ENCODE measurements at places on chromosomes 3 and 15. TPM values are rescaled to one million over a fixed set of nuclear protein-coding genes. Genes with fewer than 3 reads are reported as not detected.

DNA sequence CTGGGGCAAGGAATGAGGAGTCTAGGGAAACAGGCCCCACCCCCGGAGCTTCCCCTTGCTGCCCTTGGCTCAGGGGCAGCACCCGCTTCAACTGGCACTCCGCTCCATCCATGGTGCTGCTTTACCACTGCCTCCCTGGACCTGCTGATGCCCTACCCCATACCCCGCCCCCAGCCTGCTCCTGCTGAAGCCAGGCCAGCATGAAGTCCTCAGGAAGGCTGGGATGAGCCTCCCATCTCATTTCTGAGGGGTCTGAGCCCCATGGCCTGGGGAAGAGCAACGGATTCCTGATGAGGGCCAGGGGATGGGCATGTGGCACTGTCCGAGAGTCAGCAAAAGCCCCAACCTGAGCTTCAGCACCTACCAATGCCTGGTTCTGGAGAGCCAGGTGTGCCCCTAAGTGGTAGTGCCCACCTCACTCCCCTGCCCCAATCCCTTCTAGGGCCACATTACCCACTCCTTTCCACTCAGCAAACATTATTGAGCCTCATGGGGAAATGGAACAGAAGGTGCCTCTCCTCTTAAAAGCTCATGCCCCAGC, 21.0 kb downstream of the SEC61A1 start:
- no peak for DNase-seq

DNA sequence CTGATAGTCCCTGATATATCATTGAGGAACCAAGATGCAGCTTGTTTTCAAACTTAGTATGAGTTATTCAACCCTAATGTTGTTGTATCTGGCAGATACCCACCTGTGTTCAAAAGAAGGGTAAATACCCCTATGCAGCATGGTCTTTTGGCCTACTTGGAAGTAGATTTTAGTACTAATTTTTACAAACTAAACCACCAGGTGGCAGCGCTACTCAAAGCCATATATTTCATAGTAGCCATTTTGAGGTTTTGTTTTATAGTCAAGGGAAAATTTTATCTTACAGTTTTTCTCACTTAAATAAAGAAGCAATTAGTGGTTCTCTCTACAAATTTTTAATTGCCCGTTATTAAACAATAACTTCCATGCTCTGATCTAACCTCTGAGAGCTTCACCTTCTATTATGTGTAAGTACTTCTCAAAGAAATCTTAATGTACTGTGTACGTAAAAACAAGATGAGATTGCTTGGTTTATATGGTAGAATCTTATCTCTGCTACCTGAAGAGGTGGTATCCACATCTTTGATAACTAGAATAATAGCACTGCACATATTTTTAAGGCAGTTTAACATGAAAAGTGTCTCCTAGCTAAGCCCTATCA, 31.5 kb upstream of the MLF1 start:
- no peak for DNase-seq

DNA sequence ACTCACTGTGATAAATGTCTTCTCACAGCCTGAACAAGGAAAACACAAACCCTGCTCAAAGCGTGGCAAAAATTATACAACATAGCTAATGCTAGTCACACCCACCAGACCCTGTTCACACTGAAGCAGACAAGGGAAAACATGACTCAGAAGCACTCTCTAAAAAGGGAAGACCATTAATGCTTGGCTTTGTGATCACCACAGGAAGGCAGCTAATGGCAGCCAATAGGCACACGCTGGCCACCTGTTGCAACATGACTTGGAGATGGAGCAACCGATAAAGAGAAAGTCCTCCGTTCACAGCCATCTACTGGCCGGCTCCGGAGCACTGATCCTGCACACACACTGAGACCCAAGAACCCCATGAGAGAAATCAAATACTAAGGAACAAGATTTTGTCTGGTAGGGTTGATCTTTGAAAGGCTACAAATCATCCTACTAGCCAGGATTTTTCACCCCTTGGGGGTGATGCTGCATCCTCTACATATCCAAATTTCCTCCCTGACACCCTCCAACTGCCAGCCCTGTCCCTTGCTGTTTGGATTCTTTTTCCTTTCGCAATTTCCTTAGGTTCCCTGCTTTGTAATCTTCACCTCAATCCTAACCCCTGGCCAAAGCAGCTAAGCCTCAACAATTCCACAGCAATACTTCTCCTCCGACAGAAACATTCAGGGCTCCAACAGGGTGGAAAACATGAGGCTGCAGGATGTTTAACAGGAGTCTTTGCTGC, 3.2 kb downstream of the ZXDC start:
- DNase-seq = peak; percentile 86

- peak; percentile 85 for DNase-seq
These were observed 513 bp downstream of the CLASP2 start for GRCh38 chr3:33717616-33717865.

GRCh38 chr15:68023307-68024101, 30.6 kb upstream of the PIAS1 start:
- DNase-seq = no peak

DNA sequence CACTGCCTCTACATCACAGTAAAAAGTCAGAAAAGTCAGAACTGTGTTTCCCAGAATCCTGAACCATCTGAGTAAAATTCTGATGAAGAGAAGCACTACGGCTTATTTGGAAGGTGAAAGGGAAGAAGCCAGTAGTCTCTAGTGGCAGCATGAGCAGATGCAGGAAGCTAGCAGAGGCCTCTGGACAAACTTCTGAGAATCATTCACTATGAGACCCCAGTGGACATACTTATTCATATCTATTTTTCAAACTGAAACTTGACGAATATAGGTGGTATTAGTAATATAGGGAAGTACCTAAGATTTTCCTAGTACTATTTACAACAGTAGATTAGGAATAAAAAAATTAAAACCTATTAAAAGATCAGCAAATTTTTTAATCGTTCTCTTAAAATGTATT, 272.8 kb upstream of the TTC14 start:
- DNase-seq = no peak

DNA sequence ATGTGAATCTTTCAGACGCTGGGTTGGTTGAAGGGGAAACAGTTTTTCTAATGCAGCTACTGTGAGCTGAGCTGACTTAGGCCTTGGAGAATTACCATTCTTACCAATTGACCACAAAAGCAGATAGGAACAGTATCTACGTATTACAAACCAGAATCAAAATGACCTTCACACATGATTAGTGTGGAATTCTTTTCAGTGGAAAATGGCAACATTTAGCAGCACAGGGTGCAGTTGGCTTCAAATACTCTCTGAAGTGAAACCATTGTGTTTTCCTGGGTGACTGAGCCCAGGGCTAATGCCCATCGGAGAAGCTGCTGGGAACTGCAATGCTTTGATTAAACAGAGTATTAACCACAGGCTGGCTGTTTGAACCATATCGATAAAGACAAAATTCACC, 40.2 kb upstream of the GOLGA8J start:
- no peak for DNase-seq

DNA sequence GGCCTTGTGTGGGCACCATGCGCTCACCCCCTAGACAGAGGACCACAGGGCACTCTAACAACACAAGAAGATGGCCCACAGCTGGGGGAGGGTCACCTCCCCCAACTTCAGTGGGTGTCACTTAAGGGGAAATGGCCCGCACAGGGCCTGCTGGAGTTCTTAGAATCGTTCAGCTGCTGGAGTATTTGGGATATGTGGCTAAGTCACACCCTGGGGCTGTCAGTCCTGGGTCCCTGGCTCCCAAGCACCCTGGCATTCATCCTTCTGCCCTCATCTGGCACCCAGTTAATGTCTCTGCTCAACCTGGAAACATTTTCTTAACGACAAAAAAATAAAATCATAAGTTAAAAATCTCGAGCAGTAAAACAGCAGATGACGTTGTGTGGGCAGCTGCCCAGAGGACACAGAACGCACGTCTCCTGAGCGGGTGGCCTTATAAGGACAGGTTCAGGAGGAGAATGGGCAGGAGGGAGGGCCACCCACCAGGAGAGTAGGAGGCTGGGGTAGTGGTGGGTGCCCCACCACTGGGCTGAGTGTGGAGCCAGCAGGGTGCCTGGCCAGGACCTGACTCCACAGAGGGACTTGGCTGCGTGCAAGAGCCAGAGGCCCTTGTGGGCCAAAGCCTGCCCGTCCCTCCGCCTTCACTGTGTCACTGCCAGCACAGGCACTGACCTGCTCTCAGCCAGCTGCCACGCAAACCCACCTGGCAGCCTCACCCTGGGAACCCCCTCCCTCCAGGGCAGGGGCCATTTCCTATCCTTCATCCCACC, 11.5 kb downstream of the KBTBD13 start:
- peak; percentile 84 for DNase-seq

- no peak for DNase-seq
These were observed 11.4 kb downstream of the KLF15 start for GRCh38 chr3:126345641-126346460.

The COPS2 gene
- total RNA-seq = 71.6 TPM

The TMEM40 gene
- total RNA-seq = 0.54 TPM

The FANCD2OS gene
- not detected for total RNA-seq

Measured in cardiac septum (tissue), 1 donor.